ENCODE measurements at places on chromosomes 4 and X.

DNA sequence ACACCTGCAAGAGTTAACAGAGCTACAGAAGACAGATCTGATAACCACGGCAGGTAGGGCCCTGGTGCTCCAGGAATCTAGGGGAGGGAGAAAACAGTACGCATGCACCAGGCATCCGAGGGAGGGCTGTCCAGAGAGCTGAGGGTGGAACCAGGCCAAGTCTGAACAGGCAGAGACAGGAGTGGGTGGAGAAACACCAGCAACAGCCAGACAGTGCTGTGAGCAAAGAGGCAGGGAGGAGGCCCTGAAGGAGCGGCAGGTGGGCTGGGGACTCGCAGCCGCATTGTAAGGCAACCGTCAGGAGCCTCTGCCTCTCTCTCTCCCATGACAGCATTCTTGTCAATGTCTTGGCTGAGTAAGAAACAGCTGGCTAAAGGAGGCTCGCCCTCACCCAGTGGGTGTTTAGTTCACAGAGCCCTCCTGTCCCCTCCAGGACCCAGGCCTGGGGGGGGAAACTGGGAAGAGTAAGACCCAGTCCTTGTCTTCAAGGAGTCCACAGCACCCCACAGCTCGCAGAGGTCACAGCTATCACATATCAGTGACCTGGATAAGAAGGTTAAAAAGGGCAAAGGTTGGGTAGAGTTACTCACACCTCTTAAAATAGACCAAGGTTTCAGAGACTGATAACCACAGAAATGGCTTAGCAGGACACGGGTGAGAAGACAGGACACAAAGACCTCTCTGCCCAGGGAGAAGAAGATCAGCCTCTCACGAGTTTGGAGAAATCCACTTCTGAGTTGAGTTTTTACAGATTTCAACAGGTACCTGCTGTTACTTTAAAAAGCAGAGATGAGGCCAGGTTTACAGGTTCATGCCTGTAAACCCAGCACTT is 10.5 kb downstream of the ACSL1 start:
- DNase-seq: peak; percentile 79

DNA sequence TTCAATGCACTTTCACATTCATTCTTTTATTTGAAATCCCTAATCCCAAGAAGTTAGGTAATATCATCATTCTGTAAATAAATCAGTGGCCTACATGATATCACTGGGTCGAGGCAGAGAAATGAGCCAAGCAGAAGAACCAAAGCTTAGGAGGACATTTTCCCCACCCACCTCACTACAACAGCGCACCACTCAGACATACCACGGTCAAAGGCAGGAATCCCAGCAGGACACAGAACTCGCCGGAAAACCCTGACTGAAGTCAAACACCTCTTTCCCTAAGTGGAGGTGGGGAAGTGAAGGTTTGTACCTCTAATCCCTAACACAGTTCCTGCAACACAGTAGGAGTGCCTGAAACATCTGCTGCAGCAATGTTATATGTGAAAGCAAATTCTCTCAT is 21.5 kb downstream of the RELL1 start:
- DNase-seq: no peak

- DNase-seq: peak; percentile 36
These were observed 167.9 kb downstream of the SMIM20 start for GRCh38 chr4:26081795-26082498.

GRCh38 chr4:1396806-1397455 is 9.3 kb downstream of the NKX1-1 start:
- no peak for DNase-seq

DNA sequence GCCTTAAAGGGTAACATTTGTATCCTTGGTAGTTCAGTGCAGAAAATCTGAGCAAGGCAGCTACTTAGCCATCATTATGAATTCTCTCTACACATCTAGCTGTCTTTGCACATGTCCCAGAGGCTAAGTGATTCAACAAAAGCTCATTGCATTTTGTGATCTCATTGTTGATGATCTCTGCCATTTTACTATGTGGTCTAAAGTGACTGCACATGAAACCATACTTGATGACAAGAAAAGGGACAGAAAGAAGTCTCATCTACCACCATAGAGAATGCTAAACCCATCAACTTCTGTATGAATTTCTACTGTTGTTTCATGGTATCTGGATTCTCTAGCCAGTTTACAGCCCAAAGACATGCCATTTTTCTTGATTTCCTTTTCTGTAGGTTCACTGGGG is 5.9 kb upstream of the PGK1 start:
- no peak for DNase-seq

GRCh38 chr4:173185847-173186510 is 17.4 kb downstream of the GALNT7 start:
- DNase-seq: no peak

DNA sequence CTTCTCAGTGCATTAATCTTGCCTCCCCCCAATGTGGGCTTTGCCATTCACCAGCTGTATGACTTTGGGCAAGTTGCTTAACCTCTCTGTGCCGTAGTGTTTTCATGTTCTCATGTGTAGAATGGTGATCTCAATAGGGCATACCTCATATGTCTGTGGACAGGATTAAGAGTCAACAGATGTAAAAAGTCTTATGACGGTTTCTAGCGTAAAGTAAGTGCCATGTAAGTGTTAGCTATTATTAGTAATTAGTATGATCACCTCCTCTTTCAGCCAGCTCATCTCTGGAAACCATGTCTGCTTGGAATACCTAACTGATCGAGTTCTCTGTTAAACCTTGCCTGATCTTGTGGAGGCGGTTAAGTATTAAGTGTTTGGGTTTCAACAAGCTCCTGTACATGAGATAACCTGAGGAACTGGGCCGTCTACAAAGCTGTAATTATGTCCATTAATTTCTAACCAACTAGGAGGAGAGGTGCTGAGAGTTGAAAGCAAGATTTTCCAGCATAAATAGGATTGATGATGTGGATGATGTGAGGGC is 66.3 kb downstream of the TSC22D3 start:
- DNase-seq: no peak

DNA sequence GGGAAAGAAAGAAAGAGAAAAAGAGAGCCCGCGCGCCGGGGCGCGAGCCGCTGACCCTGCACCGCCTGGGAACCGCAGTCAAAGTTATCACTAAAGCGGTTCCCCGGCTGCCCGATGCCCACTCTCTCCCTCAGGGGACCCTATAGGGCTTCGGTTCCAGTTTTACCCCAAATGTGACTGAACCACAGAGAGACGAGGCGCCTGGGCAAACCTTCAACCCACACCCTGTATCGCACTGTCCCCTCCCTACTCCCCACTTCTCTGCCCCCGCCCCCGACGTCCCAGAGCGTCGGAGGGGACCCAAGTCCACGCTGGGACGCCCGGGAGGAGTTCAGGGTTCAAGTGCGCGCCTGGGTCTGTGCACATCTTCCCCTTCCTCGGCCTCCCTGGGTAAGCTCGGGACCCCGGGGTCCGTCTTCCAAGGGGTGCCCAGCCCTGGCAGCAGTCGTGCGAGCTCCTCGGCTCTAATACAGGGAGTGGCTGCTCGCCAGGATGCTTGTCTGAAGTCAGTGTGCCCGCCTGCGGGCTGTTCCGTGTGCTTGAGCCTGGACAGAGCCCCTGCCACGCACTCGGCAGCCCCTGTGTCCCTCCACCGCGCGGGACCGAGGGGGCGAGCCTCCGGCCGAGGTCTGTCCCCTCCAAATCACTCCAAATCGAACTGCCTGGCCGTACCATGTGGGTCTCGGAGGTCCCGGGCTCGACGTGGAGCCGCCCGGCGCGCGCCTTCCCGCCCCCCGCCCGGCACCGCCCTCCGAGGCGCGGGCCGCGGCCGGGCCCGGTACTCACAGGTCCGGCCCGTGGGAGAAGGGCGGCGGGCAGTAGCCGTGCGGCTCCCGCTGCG is 960 bp downstream of the TRPC3 start:
- DNase-seq: peak; percentile 48

DNA sequence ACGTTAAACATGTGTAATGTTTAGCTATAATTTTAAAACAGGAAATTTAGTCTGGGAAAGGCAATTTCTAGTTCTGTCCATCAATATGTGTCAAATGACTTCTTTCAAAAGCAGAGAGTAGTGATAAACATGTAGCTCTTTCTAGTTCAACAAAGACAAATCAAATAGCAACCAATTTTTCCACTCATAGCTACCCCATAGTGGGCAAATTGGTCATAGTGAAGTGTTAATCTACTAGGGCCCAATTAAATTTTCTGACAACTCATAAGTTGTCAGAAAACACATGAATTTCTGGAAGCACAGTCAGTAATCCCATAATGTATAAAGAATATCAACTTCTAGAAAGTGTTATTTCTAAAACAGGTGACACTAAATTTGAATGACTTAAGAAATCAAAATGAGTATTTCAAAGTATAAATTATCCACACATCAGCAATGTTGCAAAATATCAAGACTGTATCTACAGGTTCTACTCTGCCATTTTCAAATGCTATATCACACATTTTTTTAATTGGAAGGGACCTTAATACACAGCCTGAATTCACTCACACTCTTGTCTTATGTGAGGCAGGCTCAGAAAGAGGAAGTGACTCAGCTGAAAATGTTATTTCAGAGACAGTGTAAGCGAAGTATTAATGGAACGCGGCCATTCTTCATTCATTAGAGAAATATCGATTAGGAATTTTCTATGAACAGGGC is 7.7 kb downstream of the OCIAD2 start:
- DNase-seq: no peak

DNA sequence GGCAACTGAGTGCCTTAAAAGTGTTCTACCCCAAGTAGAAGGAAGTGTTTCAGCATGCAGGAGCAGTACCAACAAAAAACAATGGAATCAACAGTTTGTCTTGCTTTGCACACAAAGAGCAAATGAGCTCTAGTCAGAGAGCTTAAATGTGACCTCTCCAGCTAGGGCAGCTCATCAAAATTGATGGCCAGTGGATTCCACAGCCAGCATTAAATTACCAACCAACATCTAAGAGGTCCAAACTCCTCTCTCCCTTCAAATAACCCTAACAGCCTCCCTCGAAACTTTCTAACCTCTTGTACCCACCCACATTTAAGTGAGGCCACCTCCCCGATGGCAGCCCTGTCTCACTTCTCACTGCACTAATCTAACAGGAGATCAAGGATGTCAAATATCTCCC is 219.9 kb downstream of the CHIC2 start:
- no peak for DNase-seq

- DNase-seq: no peak
These were observed 127.4 kb downstream of the SLC39A8 start for GRCh38 chr4:102217775-102218355.

DNA sequence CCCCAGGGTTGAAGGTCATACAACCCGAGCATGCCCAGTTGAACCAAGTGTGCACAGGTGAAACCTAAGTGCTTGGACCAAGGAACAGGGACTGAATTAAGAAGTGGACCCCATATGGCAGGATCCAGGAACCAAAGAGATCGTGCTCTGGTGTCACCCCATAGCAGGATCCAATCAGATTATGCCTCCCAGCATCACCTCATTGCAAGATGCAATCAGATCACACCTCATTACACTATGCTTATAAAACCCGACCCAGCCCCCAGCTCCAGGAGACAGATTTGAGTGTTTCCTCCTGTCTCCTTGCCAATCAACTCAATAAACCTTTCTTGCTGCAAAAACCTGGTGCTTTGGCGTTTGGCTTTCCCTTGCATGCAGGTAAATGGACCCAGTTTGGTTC is 37.6 kb downstream of the EFHC2 start:
- no peak for DNase-seq

DNA sequence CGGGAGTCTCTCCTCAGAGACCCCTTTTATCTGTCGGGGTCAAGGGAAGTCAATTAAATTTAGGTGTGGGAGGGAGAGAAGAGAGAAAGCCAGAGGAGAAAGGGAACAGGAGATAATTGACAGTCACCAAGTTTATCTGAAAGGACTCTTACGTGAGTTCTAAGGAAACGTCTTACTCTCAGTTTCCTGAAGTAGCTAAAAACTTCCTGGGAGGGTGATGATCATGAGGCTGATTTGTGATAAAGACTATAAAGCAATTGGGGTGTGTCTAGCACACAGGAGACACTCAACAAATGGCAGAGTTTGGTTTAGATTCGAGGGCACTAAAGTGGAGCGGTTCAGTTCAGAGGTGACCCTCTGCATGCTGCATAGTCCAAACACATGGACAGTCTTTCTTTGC is 254.1 kb downstream of the FBXW7 start:
- DNase-seq: no peak

GRCh38 chr4:25347473-25347872 is 29.6 kb upstream of the ANAPC4 start:
- no peak for DNase-seq

DNA sequence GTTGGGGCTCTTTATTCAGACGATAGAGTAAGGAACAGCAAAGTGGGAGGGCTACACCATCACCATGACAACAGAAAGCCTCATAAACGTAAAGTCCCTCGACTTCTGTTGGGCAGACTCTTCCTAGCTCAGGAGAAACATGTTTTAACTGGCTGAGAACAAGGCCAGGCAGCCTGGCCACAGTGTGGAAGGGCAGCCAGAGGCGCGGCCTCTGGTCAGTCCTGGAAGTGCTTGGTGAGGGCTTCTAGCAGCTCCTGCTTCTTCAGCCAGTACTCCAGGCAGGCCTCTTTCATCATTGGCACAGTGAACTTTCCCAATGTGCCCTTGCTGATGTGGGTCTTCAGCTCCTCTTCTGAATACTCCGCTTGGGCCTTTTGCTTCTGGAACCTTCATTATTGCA is 690.9 kb downstream of the PCDH19 start:
- DNase-seq: no peak

DNA sequence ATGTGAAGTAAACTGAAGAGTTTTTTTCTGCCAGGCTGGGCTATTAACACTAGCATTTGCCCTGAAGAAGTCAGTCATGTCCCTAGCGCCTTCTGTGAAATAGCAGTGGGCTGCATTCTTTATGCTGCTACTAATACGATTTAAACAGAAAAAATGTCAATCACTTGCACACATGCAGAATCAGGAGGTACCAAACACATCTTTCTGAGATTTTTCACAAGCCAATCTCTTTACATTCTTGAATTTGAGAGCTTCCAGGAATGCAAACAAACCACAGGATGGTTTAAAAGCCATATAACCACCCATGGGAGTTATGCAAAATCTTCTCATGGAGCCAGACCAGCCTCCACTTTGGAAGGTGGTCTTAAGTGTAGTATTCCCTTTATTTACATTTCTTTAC is 220.1 kb downstream of the IQCM start:
- no peak for DNase-seq

GRCh38 chr4:186740822-186741221 is 17.2 kb upstream of the FAT1 start:
- DNase-seq: peak; percentile 16

- no peak for DNase-seq
These were observed 13.9 kb downstream of the OFD1 start for GRCh38 chrX:13748486-13748885.

- no peak for DNase-seq
These were observed 188.5 kb upstream of the ANXA3 start for GRCh38 chr4:78363031-78363570.

GRCh38 chrX:74343343-74344279 is 39.6 kb downstream of the ZCCHC13 start:
- peak; percentile 71 for DNase-seq

GRCh38 chr4:33485111-33485510 is 2759.2 kb downstream of the ARAP2 start:
- DNase-seq: no peak

DNA sequence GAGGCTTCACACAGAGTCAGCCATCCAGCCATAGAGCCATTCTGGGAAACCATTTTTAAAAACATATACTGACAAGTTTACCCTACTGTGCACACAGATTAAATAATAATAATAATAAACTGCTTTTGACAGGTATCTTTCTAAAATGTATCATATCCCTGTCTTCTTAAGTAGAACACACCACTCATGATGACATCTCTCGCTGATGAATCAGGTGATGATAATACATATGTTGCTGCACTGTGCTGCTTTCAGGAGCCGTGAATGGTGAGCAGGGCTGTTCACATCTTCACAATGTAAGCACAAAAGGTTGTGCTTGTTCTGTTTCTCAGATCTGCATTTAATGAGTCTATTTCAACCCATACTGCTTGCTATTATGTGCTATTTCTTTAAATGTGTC is 3.5 kb downstream of the MTNR1A start:
- no peak for DNase-seq
